Activated CD8-positive, alpha-beta memory T cell treated with anti-CD3 and anti-CD28 coated beads for 24 hours (primary cell): ENCODE measurements at places on chromosomes 7 and 10.

DNA sequence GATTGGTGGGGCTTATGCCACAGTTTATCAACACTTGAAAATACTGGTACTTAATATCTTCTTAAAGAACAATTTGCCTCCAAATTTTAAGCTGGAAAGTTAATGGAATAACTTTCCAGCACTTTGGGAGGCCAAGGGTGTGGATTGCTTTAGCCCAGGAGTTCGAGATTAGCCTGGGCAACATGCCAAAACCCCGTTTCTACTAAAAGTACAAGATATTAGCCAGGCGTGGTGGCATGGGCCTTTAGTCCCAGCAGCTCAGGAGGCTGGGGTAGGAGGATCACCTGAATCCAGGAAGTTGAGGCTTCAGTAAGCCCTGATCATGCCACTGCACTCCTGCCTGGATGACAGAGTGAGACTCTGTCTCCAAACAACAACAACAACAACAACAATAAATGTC, 56.0 kb downstream of the PRF1 start:
- no peak for DNase-seq

GRCh38 chr10:123772645-123773508, 106.7 kb downstream of the GPR26 start:
- no peak for DNase-seq

GRCh38 chr7:25638068-25638467, 409.8 kb upstream of the NPVF start:
- no peak for DNase-seq

- no peak for DNase-seq
These were observed 44.1 kb downstream of the ANTXRL start for GRCh38 chr10:46330894-46331293.

- no peak for DNase-seq
These were observed 1.8 kb downstream of the MARVELD1 start for GRCh38 chr10:97715259-97715874.

DNA sequence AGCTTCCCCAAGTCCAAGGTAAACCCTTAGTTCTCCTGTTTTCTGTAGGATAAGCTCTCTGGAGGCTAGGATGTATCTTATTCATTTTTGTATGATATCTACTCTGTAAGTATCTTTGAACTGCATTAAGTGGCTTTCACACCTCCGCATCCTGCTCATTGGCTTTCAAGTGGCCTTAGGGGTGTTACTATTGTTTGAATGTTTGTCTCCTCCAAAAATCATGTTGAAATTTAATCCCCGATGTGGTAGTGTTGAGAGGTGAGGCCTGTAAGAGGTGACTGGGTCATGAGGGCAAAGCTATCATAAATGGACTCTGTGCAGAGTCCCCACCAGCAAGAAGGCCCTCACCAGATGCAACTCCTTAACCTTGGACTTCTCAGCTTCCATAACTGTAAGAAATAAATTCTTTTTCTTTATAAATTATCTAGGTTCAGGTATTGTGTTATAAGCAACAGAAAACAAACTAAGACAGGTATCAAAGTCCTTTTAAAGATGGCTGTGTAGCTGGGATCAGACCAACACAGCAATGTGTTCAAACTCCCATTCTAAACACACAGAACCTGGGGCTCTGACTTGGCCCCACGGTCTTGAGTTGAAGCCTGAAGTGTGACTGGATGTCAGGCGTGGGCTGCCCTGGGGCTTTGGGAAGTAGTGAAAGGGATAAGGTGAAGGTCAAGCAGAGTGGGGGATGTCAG, 25.9 kb downstream of the TBXAS1 start:
- peak; percentile 51 for DNase-seq

DNA sequence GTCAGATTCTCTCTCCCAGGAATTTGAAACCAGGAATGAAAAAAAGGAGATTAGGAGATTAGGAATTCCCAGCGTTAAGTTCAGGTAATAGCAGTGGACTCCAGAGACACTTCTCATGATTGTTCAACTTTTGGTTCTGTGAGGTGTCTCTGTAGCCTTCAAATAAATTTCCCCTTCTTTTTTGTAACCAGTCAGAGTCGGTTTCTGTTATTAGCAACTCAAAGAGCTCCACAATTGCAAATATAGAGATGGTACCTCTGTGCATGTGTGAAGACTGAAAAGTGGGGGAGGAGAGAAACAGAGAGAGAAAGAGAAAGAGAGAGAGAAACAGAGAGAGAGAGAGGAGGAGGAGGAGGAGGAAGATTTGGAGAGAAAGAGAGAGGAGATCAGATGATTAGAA, 112.8 kb upstream of the STEAP1B start:
- DNase-seq: no peak

DNA sequence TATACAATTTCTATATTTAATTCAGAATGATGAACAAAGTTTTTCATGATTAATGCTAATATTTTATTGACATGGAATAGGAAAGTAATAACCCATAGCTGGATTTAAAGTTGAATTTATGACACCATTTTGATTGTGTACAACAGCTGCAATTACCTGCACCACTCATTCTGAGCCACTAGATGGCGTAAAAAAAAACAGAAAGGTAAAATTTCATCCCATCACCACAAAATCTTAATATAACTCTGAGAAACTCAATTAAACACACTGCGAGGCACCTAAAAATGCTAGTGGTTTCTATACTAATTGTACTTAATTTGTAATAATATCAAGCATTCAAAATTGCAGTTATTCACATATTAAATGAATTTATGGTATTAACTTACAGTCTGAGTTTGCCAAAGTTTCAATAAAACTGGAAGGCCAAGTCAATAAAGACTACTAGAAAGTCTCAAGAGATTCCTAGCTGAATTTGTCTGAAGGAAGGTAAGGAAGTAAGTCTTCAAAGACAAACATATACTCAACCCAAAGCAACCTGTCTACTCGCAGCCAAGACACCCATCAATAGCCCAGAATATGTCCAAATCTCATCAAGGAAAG, 182.5 kb downstream of the SKAP2 start:
- DNase-seq: no peak

DNA sequence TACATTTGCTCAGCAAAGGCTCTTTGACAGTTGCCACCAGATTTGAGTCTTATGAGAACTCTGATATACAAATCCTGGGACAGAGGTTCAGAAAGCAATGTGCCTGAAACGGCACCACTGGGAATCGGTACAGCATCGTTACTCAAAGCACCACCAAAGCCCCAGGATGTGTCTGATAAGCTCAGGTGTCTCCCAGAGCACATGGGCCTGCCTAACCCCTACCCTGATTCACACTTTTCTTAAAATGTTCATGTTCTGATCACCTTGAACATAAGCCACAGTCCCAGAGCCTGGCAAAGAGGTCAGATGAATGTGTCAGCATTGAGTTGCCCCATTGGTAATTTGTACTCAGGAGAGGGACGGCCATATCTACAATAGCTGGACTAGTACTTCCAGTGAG, 545.8 kb upstream of the AUTS2 start:
- DNase-seq: no peak

DNA sequence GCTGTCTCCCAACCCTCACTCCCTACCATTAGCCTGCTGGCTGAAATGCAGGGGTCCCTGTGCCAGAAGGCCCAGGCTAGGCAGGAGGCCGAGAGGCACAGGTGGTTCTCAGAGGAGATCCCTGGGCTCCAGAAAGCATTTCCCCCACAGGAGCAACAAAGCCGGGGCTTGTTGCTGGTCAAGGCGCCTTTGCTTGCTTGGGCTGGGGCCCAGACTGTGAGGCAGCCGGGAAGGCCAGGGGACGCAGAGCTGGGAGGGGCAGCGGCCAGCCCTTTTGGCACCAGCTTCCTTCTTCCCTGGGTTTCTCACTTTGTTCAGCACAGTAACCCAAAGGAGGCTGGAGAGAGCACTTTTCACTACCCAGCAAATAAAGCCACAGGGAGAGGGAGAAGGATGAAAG, 48.6 kb downstream of the FBXW4 start:
- no peak for DNase-seq

DNA sequence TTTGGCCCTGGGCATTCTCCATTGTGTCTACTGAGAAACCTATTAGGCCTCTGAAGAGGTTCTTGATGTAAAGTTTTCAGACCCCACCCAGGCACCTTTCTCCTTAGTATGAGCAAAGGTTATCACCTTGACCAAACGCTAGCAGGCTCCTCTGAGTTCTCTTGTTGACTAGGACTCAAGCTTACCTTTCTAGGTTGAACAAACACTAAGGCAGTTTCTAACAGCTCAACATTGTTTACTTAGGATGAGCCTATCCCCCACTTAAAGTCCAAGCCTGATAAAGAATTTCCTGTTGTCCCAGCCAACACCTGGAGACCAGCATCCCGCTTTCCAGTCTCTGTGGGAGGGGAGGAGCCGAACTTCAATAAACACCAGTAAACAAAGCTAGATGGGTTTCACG, 26.3 kb upstream of the ITGB8 start:
- DNase-seq: no peak

DNA sequence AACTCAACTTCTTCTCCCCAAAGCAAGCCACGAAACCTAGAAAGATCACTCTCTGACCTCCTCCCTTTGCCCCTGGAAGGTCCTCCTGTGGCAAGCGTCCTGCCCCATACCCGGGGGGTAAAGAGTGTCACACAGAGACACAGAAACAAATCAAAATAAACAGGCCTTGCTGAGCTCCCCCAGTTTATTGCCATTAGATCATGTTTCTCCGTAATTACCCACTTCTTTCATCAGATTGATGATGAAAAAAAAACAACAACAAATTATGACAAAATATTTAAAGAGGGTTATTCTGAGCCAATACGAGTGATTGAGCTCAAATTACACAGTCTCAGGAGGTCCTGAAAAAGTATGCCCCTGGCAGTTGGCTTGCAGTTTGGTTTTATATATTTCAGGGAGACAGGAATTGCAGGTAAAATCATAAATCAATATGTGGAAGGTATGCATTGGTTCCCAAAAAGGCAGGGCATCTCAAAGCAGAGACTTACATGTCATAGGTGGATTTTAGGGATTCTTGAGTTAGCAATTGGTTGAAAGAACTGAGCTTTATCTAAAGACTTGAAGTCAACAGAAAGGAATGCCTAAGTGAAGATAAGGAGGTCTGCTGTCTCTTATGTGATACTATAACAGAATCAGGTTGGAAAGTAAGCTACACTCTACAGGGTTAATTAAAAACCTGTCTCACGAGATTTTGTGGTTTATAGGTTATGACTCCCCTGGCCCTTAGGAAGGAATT, 86.2 kb downstream of the APBB1IP start:
- no peak for DNase-seq

DNA sequence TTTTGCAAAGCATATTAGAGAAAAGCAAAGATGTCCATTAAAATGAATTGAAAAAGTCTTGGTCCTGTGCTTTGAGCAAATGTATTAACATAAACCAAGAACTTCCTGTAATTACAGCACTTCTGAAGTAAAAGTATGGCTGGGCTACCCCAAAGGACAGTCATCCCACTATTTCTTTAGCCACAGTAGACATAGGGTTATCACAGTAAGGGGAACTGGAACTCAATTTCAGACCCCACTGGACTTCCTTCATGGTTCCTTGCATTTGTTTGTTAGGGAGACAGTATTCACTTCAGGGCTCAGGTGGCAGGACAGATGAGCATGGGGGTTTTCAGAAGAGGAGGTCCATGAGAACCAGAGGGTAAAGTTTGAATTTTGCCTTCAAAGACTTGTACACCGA, 203.1 kb upstream of the PDE1C start:
- DNase-seq: no peak

DNA sequence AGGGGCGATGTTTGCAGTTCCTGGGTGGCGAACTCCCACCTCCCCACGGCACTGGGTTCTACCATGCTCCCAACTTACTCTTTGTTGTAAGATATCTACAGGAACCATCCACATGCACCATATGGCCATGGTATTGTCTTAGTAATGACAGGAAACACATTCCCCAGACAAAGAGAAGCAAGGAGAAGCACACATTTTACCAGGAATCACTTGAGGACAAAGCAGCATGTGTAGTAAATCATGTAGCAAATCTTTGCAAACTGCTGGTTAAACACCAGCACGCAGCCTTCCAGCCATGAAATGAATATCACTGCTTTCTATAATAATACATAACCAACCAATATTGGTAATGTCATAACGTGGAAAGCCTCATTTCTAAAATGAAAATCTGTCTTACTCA, 101.2 kb downstream of the NRP1 start:
- no peak for DNase-seq

- DNase-seq: no peak
These were observed 72.0 kb upstream of the VKORC1L1 start for GRCh38 chr7:65800890-65801341.

DNA sequence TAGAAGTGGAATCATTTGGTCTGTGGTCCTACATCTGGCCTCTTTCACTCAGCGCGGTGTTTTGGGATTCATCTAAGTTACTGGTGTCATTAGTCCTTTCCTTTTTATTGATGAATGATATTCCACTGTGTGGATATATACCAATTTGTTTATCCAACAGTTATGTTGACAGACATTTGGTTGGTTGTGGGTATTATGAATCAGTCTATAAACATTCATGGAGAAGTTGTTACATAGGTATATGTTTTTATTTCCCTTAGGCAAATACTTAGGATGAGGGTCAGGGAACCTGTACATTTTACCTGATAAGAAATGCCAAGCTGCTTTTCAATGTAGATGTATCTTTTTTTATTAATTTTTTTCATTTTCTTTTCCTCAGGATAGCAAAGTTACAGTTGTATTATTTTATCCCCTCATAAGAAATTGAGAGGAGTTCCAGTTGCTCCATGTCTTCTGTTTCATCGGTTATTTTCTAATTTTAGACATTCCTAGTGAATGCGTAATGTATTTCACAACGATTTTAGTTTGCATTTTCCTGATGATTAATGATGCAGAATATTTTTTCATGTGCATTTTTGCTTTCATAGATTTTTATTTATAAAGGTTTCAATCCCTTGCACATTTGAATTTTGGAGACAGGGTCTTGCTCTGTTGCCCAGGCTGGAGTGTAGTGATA, 203.8 kb upstream of the SH2B2 start:
- DNase-seq: no peak

DNA sequence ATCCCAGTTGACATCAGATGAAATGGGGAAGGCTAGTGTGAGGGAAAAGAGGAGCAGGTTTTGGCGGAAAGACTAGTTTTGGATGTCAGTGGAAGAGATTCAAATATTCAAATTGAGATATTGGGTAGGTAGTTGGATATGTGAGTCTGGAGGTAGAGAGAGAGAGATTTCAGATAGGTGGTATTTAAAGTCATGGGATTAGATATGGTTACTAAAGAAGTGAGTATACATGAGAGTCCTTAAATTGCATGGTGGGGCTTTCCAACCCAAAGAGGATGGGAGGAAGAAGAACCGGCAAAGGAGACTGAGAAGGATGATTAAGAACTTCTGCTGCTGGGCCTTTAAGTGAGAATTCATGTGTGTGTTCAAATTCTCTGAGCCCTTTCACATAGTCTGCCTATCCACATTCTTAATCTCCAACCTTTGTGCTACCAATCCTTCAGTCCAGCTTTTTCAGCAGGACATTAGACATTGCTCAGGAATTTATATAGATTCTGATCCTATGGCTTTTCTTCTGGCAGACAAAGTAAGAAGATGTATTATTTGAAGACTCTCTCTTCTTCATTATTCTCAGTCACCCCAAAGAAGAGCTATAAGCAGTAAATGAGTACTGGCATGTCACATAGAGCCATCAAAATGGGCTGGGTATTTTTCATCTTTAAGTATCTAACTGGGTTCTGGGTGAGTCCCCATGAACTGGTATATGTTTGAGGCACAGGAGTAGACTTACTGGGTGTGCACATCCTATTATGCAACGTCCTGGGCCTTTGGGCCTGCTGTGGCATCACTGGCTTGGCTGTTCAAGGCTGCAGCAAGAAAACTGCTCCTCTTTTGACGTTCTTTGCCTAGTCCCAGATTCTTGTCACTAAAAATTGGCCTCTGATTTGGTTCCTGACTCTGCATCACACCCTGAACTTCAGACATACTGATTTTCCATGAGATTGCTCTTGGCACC, 33.6 kb downstream of the ST7 start:
- no peak for DNase-seq

- DNase-seq: no peak
These were observed 203.0 kb upstream of the HDAC9 start for GRCh38 chr7:18292584-18292983.
